T-helper 9 cell (primary cell): ENCODE measurements at places on chromosomes 16 and 17.

DNA sequence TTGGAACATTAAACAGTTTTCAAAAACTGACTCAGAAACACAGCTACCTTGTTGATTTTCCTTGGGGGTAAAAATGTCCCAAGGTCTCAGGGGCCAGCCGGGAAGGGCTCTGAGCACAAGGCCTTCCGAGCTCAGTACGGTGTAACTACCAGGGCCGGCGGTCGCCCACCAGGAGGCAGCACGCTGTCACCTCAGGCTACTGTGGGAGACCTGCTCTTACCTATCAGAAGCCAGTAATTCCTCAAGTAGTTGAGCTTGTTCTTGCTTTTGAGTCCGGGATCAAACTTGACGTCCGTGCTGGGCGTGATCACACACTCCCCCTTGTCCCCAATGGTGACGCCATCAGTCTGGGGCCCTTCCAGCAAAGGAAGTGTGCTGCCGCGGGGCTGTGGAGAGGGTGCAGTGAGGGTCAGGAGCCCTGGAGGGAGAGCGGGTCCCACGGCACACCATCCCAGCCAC, 43.4 kb upstream of the ICAM2 start:
- DNase-seq, result peak; percentile 53

DNA sequence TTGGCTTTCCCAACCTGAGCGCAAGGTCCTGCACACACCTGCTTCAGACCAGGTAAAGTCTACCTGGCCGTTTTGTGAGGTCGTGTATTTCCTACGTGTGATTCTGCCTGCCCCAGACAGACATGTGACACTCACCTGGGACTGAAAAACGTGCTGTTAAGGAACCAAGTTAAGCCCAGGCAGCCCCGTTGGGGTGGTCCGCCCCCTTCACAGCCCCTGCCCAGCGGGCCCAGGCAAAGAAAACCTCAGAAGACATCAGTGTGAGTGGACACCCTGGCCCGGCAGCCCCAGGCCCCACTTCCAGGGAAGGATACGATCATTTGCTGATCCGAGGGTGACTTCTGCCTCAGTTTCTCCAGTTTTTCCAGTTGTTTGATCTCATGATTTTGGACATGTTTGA, 4.7 kb downstream of the CIBAR2 start:
- DNase-seq, result no peak

DNA sequence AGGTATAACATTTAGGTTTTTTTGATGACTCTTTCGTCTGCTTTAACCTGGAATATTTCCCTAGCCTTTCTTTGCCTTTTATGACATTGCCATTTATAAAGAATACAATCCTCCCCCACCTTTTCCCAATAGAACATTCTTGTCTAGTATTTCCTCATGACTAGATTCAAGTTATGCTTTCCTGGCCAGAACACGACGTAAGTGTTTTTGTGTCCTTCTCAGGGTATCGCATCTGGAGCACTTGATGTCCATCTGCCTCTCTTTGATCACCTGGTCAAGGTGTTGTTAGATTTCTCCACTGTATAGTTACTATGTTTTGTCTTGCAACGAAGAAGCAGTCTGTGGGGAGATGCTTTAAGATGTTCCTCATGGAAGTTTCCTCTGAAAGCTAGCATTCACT, 87.4 kb downstream of the MSI2 start:
- no peak for DNase-seq

DNA sequence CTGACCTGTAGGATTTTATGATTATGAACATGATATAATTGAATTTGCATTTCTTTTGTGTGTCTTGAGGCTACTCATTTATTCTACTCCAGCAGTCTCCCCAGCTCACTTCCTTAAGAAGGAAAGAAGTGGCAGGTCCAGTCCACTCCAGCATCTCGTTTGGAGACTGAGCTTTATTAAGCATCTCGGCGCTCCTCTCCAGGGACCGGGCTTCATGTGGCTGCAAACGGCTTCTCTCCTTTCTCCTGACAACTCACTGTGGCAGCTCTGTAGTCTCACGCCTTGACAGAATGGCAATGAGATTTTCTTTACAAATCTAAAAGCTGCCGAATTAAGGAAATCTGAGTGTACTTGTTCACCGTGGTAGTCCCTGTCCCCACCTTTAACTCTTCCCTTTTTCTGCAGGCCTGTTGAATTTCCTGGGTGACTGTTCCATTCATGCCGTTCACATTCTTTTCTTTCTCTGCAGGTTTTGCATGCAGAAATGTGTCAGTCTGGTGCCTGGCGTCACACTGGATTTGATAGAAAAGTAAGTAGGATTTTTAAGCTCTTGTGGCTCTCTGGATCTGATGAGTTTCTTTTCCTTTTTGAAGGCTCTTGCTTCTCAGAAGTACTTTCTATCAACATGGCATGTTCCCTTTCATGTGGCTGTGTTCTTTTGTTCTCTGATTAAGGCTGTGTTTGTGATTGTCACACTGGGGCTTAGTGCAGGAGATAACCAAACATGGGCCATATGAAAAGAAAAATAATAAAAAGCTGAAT, 200.5 kb upstream of the CHMP6 start:
- no peak for DNase-seq

GRCh38 chr16:17474037-17474436, 3.3 kb upstream of the XYLT1 start:
- DNase-seq, result no peak

DNA sequence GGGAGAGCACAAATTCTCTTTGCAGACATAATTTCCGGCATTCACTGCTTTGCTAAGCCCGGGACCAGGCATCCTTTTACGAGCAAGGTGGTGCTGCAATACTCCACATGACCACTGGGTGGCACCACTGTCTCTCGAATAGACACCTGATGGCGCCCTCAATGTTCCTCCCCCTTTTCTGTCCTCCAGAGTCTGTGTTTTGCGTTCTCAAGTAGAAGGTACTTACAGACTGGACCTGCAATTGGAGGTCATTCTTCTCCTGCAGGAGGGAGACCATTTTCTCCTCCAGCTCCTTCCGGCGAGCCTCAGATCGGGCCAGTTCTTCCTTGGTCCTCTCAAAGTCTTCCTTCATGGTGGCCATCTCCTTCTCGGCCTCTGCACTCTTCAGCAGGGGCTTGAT, 45.2 kb downstream of the MYH13 start:
- DNase-seq, result peak; percentile 50

DNA sequence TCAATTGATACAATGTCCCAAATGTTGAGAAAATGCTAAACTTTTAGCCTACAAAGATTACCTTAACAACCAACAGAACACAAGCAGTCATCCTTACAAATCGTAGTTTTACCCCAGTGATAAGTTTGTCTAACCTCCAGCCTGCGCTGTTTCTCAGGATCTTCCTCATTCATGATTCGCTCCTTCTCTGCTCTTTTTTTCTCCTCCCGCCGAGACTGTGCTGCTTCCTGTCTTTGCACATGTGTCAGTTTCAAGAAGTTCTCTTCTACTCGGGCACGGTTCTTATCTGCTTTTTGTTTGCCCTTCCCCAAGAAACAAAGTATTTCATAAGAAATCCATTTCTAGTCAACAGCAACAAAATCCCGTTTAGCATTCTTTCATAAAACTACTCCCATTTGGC, 10.2 kb upstream of the STRADA start:
- no peak for DNase-seq

GRCh38 chr16:57826706-57827625, 24.7 kb upstream of the KIFC3 start:
- no peak for DNase-seq

DNA sequence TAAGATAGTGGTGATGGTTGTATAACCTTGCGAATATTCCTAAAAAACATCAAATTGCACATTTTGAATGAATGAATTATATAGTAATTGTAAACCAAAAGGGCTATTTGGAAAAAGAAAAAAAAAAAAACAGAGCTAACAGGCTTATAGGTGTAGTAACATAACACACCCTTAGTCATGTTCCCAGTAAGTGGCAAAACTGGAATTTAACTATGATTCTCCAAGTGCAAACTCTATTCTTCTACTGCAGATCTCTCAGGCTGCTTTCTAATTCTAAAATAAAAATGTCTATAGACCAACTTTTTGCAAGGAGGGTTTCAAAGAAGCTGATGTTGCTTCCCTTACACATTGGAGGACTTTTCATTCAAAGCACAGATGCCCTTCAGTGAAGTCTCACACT, 293.2 kb upstream of the MON1B start:
- no peak for DNase-seq

DNA sequence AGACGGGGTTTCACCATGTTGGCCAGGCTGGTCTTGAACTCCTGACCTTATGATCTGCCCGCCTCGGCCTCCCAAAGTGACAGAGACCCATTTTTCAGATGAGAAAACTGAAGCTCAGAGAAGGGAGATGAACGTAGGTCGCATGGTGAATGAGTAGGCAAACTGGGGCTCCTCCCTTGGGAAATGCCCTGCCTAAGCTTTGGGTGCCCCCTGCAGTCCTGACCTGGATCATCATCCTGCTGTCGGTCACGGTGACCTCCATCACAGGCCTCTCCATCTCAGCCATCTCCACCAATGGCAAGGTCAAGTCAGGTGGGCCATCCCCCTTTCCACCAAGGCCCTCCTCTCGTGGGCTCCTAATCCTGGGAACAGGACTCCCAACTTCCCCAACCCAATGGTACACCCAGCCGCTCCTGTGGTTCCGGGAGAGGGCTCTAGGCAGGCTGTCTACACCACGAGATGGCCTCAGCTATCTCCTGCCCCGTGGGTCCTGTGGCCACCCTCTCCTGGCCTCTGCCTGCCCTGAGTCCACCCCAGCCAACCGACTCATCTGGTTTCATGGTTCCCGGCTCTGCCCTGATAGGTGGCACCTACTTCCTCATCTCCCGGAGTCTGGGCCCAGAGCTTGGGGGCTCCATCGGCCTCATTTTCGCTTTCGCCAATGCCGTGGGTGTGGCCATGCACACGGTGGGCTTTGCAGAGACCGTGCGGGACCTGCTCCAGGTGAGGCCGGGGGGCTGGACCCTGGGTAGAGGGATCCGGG, 4.7 kb downstream of the SLC12A3 start:
- no peak for DNase-seq

DNA sequence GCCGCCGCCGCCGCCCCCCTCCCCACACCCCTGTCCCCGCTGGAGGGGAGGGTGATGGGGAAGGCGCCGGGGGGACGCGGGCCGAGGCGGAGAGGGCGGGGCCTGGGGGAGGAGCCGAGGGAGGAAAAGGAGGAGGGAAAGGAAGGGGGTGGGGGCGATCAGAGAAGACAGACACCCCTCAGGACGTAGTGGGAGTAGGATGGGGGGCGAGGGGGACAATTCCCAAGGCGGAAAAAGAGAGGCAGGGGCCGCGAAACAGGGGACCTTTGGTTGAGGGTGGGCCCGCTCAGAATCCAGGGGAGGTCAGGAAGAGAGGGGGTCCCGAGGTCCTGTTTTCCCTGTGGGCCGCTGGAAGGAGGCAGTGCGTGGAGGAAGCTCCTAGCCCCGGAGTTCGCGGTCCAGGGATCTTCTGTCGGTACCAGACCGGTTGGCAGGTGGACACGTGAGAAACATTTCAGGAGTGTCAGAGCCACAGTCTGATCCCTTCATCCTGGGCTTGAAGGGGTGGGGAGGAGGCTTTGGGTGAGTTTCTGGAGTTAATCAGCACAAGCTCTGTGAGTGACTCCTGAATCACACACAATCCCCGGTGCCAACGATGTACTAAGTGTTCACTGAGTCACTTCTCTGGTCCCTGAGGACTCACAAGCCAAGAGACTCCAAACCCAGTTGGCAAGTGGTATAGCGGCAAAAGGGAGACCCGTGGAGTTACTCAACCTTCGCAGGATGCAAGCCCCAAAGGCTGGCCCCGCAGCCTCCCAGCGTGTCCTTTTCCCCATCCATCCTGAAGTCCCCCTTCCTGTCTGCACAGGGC, at the start of gene XYLT1:
TSS of gene XYLT1 (minus strand) at position 53 of the 811 bp plus-strand sequence. CDS start 164 bp downstream, outside the sequence.
- DNase-seq, result peak; percentile 53

GRCh38 chr17:62631936-62632924, 4.8 kb downstream of the MRC2 start:
- no peak for DNase-seq

- DNase-seq, result no peak
These were observed 123.0 kb downstream of the KCNJ2 start for GRCh38 chr17:70292366-70292765.

DNA sequence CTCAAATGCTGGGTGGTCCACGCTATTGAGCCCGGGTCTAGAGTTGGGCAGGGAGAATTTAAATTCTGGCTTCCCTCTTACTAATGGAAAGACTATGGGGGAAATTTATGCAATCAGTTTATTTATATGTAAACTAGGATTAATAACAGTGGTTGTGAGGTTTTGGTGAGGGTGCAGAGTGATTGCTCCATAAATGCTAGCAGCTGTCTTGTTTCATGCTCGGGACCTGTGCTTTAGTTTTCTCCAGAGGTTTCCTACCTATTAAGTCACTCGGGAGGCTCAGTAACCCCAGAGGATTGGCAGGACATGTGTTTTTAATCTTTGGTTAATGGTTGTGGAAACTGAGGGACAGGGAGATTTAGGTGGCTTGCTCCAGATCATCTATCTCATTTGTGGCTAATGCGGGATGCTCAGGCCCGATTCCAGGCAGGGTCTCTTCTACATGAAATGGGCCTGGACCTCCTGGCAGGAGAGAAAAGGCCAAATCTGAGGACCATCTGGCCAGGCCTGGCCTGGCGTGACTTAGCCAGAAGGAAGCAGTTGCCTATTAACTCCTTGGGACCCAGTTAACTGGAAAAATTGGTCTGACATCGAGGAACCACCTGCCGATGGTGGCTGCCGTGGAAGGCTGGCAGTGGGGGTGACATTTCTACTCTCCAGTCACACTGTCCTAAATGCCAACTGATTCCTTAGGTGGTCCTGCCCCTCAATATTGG, 2.1 kb downstream of the PRCD start:
- no peak for DNase-seq

GRCh38 chr16:21088646-21089538, 61.8 kb downstream of the DNAH3 start:
- DNase-seq, result no peak

DNA sequence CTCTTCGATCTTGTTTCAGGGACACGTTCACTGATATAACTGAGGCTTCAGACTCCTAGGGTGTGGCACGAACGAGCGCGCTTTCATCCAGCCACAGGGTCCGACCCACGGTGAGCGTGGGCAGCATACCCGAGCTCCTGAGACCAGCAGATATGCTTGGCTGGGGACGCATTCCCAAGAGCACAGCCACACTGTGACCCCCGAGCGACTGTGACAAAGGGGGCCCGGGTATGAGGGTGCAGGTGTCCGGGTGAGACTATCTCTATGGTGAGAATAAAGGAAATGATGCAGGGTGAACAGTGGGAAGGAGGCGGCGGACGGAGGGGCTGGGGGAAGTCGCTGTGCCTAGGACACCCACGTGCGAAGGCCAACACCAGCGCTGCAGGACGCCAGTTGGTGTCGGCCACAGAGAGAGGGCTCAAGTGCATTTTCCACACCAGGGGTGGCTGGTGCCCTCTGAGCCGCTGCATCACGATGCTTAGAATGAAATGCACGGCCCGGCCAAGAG, 17.6 kb downstream of the RPH3AL start:
- no peak for DNase-seq

DNA sequence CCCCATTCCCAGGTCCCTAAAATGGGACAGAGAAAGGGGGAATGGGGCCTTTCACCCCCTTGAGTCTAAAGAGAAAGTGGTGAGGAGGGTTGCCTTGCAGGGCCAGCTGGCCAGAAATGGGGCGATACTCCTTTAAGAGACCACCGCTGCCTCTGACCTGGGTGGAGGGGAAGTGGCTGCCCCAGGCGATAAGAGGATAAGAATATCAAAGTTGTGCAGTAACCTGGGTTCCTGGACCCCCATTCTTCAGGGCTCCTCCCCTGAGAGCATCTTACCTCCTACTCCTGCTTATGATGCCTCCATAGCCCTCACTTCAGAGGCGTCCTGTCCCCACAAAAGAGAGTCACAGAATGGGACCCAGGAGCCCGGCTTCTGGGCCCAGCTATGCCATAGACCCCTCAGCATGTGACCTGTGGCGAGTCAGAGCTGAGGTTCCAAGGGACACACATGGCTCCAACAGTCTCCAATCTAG, 5.2 kb upstream of the TSPOAP1 start:
- DNase-seq, result no peak

- no peak for DNase-seq
These were observed 85.2 kb upstream of the HSBP1 start for GRCh38 chr16:83722456-83723183.
